ENCODE measurements at places on chromosomes 12 and 14. TPM values are rescaled to one million over a fixed set of nuclear protein-coding genes. Genes with fewer than 3 reads are reported as not detected.

Gene LRTM2
- not detected for polyA plus RNA-seq

Gene ACOT4
- 2.4 TPM for polyA plus RNA-seq

Gene PMCH
- polyA plus RNA-seq, result not detected

Gene DLGAP5
- polyA plus RNA-seq, result not detected

Gene KCNMB4
- 0.19 TPM for polyA plus RNA-seq

Gene RBP5
- polyA plus RNA-seq, result not detected

Gene GYS2
- polyA plus RNA-seq, result not detected

Gene ESPL1
- polyA plus RNA-seq, result not detected

Gene LRR1
- polyA plus RNA-seq, result 10.1 TPM

Gene HIP1R
- polyA plus RNA-seq, result 58.3 TPM

Gene SERPINA1
- polyA plus RNA-seq, result 1.4 TPM

Gene SLC38A2
- 51.1 TPM for polyA plus RNA-seq

Gene GDF3
- not detected for polyA plus RNA-seq

Gene ASCL1
- not detected for polyA plus RNA-seq

Gene KRT7
- polyA plus RNA-seq, result not detected

Gene SLCO1B3
- not detected for polyA plus RNA-seq

Gene ZNF219
- 1.0 TPM for polyA plus RNA-seq

Gene FLVCR2
- 0.29 TPM for polyA plus RNA-seq

Gene UBE2N
- polyA plus RNA-seq, result 245 TPM

Gene PPP2R3C
- polyA plus RNA-seq, result 47.1 TPM

Gene DCD
- not detected for polyA plus RNA-seq

Gene ALX1
- not detected for polyA plus RNA-seq

Gene ZDHHC22
- polyA plus RNA-seq, result not detected

Gene CEBPE
- polyA plus RNA-seq, result not detected

Gene KRT71
- polyA plus RNA-seq, result not detected

Gene KRT4
- polyA plus RNA-seq, result not detected

All from IgD-negative memory B cell (primary cell).